SJSA1 (cell line): ENCODE measurements at places on chromosomes 11 and 22. TPM values are rescaled to one million over a fixed set of nuclear protein-coding genes. Genes with fewer than 3 reads are reported as not detected.
A peak's percentile ranks its signal among the peaks of the same experiment; 100 is the strongest.

LDHAL6A gene
- not detected in 2 replicates for total RNA-seq

XPNPEP3 gene
- total RNA-seq, result 9.7 and 14.9 TPM in 2 replicates

CASP5 gene
- not detected in 2 replicates for total RNA-seq

KCNJ4 gene
- not detected in 2 replicates for total RNA-seq

SLC6A5 gene
- total RNA-seq, result not detected in 2 replicates

CHRM1 gene
- not detected in 2 replicates for total RNA-seq

CSRP3 gene
- not detected in 2 replicates for total RNA-seq

SNAP29 gene
- total RNA-seq, result 10.4 and 17.2 TPM in 2 replicates

CALCA gene
- not detected in 2 replicates for total RNA-seq

DNA sequence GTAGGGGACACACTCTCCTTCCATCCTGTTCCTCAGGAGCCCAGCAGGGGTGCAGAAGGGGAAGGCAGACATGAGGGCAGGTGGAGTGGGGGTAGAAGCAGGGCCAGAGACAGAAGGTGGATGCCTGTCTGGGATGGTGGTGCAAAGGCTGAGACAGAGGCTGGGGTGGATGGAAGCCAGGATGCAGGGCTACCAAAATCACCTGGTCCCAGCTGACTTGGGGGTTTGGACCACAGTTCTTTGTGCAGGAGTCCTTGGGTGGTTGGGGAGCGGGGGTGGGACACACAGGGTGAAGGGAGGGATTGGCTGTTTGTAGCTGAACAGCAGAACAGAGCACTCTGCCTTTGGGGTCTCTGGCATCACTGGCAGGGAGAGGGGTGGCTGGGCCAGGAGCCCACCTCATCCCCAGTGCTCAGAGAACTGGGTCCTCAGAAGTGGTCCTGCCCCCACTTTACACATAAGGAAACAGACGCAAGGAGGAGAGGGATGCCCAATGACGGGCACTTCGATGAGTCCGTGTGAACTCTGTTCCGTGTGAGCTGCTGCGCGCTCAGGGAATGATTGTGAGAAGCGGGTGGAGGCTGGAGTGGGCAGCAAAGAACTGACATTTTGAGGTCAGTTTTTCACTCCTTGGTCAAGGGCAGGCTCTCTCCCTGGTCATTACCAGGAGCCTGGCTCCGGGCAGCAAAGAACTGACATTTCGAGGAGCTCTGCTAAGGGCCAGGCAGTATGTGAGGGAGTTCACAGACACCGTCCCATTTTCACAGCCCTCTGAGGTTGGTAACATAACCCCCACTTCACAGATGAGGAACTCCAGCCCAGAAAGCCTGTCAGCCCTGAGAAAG, 1.9 kb downstream of the TAGLN start:
- no peaks in the 10 kb centered on the region for H3K27me3 ChIP-seq
- no peak for DNase-seq
- peak overlapping the region; percentile 43 for H3K4me3 ChIP-seq
- peaks cover 32% of the 10 kb centered on the region for H3K4me1 ChIP-seq

DNA sequence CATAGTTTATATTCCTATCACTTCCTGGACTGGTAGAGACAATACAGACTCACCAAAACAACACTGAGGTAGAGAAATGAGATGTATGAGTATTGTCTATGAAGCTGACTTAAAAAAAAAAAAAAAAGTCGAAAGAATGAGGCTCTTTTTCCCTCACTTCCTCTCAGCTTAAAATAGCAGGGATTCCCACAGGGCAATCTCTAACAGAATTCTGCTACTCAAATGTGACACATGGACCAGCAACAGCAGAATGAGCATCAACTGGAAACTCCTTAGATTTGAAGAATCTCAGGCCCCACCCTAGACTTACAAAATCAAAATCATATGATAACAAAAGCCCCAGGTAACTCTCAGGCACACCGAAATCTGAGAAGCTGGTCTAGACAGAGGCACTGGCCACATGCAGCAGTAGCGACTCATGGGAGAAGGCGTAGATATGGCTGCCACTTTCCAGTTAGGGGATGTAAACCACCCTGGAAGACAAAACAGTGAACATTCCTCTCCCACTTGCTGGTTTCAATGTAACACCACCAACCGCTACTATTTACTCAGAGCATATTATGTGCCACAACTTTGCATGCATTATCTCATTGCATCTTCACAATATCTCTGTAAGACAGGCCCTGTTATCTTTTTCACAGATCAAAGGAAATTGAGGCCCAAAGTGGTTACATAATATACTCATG, 128.0 kb downstream of the RBFOX2 start:
- H3K27me3 ChIP-seq, result no peaks in the 10 kb centered on the region
- peaks cover 22% of the 10 kb centered on the region for H3K4me1 ChIP-seq
- H3K36me3 ChIP-seq, result no peaks in the 10 kb centered on the region

GRCh38 chr11:61947486-61948210, 2.5 kb upstream of the BEST1 start:
- H3K27ac ChIP-seq, result no peak overlapping the region
- no peak overlapping the region for H3K4me3 ChIP-seq

DNA sequence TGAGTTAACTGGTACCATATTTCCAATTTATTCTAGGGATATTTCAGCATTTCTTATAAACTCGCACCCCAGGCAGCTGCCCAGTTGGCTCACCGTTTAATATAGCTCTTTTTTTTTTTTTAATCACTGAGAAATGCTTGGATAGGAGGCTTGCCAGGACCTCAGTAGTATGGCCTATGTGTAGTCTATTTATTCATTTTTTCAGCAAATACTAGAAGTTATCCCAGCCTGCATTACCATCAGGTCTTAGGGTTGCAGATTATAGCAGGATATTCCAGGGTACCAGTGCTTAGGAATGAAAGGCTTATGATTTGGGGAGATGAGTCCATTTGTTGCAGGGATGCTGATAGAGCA, 26.6 kb downstream of the PARVA start:
- H3K4me3 ChIP-seq, result no peak overlapping the region
- no peak for DNase-seq
- H3K27me3 ChIP-seq, result no peaks in the 10 kb centered on the region

- no peak overlapping the region for H3K4me3 ChIP-seq
- no peaks in the 10 kb centered on the region; the same call in 1 of the 2 replicates for H3K27me3 ChIP-seq
- DNase-seq, result no peak
- H3K36me3 ChIP-seq, result no peaks in the 10 kb centered on the region
- no peak overlapping the region for H3K27ac ChIP-seq
- H3K4me1 ChIP-seq, result no peaks in the 10 kb centered on the region
Observed at GRCh38 chr11:45022294-45023064, 71.8 kb upstream of the TP53I11 start.

DNA sequence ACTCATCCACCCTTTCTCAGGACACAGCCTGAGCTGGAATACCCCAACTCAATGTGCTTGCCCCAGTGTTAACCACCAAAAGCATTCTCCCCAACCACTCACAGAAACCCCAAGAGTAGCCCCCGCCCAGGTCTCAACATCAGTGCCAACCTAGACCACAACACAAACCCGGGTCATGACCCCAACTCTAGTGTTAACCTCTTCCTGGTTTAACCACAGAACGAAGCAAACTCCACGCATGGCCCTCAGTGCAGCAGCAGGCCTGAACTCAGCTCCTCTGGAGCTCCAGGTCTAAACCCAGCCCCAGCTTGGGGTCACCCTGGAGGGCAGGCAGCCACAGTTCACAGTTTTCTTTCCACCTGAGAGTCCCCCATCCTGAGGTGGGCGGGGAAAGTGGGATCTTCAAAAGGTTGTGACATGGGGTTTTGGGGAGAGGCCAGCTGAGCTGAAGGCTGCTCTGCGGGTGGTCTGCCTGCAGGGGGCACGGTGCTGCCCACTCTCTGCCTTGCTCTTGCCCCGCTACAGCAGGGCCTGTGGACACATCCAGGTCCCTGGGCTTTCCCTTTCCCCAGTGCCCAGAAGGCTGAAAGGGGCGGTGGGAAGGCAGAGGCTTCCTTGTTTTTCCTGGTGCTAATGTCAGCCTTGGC, 37.9 kb downstream of the NECTIN1 start:
- H3K27ac ChIP-seq, result no peak overlapping the region
- no peaks in the 10 kb centered on the region for H3K4me1 ChIP-seq
- no peak overlapping the region for H3K4me3 ChIP-seq
- no peaks in the 10 kb centered on the region for H3K36me3 ChIP-seq
- no peak for DNase-seq
- no peaks in the 10 kb centered on the region for H3K27me3 ChIP-seq

DNA sequence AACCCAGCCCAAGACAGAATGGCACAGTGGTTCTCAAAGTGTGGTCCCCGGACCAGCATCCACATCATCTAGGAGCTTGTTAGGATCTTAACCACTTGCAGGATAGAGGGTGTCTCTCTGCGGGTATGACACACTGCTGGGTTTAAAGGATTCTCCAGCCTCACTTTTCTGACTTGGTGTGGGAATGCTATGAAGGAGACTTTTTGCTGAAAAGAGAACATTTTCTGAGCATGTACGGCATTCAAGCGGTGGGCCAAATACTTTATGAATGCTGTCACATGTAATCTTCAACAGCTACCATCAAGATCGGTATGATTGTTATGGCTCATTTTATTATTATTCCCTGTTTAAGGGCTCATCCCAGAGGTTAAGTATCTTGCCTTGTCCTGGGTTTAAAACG, 1.8 kb upstream of the CD82 start:
- peak overlapping the region; percentile 88 for H3K27ac ChIP-seq
- no peaks in the 10 kb centered on the region for H3K27me3 ChIP-seq
- H3K4me1 ChIP-seq, result peaks cover 32% of the 10 kb centered on the region
- H3K36me3 ChIP-seq, result no peaks in the 10 kb centered on the region
- no peak for DNase-seq
- H3K4me3 ChIP-seq, result no peak overlapping the region

DNA sequence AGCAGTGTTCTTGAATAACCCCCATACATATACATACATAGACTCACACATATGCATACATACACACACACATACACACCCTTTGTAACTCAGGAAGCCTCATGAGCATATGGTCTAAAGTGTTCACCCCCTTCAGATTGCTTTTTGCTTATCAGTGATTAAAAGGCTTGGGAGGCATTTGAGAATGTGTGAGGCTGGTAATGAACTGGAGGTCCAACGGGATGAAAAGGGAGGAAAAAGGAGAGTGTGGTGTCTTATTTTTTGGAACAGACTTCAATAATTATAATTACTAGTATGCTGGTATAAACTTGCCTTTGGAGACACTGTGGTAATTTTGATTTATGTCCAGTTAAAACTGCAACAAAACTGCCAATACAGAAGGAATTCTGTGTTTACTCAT, 124.5 kb downstream of the UVRAG start:
- H3K4me3 ChIP-seq, result no peak overlapping the region
- no peaks in the 10 kb centered on the region for H3K4me1 ChIP-seq
- no peaks in the 10 kb centered on the region for H3K36me3 ChIP-seq

DNA sequence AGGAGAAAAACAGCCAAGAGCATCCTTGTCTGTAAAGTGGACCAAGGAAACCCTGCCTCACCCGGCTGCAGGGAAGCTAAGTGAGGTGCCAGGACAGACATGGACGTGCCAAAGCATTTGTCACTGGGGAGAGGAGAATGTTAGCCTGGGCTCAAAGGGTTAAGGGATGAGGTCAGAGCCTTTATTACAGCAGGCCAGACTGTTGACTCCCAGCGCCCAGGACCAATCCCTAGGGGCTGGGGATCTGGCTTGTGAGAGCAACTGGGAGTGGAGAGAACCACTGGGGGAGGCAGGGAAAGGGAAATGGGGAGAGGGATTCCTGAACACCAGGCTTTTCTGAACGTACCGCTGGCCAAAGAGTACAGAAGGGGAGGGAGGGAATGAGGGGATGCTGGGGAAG, 2.6 kb downstream of the CHRM1 start:
- no peak for DNase-seq
- no peak overlapping the region for H3K4me3 ChIP-seq
- no peaks in the 10 kb centered on the region; the same call in none of the 2 replicates for H3K4me1 ChIP-seq
- H3K36me3 ChIP-seq, result no peaks in the 10 kb centered on the region
- H3K27ac ChIP-seq, result no peak overlapping the region

GRCh38 chr11:128871168-128871610, 4.1 kb upstream of the KCNJ1 start:
- DNase-seq, result no peak
- H3K36me3 ChIP-seq, result no peaks in the 10 kb centered on the region
- no peaks in the 10 kb centered on the region for H3K27me3 ChIP-seq
- no peak overlapping the region for H3K4me3 ChIP-seq
- H3K4me1 ChIP-seq, result no peaks in the 10 kb centered on the region

- H3K27me3 ChIP-seq, result no peaks in the 10 kb centered on the region
- no peak for DNase-seq
- H3K27ac ChIP-seq, result no peak overlapping the region
- no peaks in the 10 kb centered on the region for H3K4me1 ChIP-seq
Observed at GRCh38 chr22:34210301-34210700, 290.0 kb upstream of the LARGE1 start.

DNA sequence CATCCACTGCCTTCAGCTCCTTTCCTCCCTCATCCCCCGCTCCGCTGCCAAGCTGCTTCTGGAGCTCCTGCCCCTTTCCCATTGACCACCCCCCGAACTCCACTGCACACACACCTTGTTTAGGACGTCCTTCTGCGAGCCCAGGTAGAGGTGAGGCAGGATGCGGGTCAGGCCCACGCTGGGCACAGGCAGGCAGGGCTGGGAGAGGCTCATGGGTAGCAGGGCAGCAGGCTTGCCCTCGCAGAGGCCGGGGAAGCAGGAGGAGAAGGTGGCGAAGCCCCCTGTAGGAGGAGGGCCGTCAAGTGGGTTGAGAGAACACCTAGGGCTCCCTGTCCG, 13.3 kb downstream of the DUSP8 start:
- H3K27ac ChIP-seq, result no peak overlapping the region
- no peaks in the 10 kb centered on the region for H3K27me3 ChIP-seq
- no peak overlapping the region for H3K4me3 ChIP-seq
- no peaks in the 10 kb centered on the region for H3K36me3 ChIP-seq
- H3K4me1 ChIP-seq, result peaks cover 19% of the 10 kb centered on the region

GRCh38 chr22:48071828-48072227, 1309.4 kb downstream of the TBC1D22A start:
- DNase-seq, result no peak
- no peak overlapping the region for H3K4me3 ChIP-seq
- no peaks in the 10 kb centered on the region for H3K27me3 ChIP-seq
- no peaks in the 10 kb centered on the region for H3K4me1 ChIP-seq

DNA sequence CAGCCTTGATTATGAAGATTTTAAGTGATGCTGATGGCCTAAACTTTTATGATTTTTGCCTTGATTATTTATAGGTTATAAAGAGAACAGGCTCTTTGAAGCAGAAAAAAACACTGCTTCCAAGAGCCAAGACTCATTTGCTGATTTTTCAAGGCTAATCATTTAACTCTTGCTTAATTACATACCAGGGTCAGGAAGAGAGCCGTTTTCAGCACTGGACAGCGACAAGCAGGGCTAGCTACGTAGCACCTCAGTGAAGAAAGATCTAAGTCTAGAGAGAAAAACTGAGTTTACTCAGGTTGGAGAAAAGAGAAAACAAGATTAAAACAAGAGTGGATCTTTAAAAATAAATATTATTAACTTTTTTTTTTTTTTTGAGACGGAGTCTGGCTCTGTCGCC, 615.4 kb upstream of the B3GAT1 start:
- no peaks in the 10 kb centered on the region for H3K27me3 ChIP-seq
- H3K4me1 ChIP-seq, result no peaks in the 10 kb centered on the region
- H3K36me3 ChIP-seq, result no peaks in the 10 kb centered on the region
- H3K4me3 ChIP-seq, result no peak overlapping the region
- no peak for DNase-seq
- no peak overlapping the region for H3K27ac ChIP-seq

GRCh38 chr11:24683583-24683982, 186.7 kb downstream of the LUZP2 start:
- no peak for DNase-seq
- H3K4me1 ChIP-seq, result no peaks in the 10 kb centered on the region
- no peaks in the 10 kb centered on the region for H3K27me3 ChIP-seq
- no peaks in the 10 kb centered on the region for H3K36me3 ChIP-seq
- H3K4me3 ChIP-seq, result no peak overlapping the region
- no peak overlapping the region for H3K27ac ChIP-seq

- no peaks in the 10 kb centered on the region for H3K36me3 ChIP-seq
- DNase-seq, result no peak
- no peaks in the 10 kb centered on the region for H3K27me3 ChIP-seq
Observed at GRCh38 chr22:22948651-22949571, 61.3 kb downstream of the IGLL5 start.
